Effector memory CD8-positive, alpha-beta T cell (primary cell): ENCODE measurements at places on chromosomes 6 and 20.

DNA sequence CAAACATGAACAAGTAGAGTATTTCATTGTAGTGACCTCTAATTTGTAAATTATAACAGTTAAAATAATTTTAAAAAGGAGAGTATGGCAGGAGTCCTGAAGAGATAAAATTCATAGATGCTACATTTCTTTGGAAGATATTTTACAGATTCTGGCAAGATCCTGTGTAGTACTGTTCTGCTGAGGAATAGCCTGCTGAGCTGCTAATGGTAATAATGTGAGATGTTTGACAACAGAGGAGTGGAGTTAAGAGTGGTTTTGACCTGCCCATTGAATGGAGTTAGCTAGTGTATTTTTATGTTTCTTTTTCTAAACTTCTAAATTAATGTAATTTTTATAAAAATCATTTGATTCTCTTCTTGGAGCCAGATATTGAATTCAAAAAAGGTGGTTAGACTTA, 11.8 kb downstream of the CLVS2 start:
- DNase-seq = no peak

- DNase-seq = peak; percentile 97
Observed at GRCh38 chr6:125956506-125957390, at the start of gene HINT3. HINT3 (plus strand) TSS chr6:125956770; CDS start chr6:125956978, 208 bp downstream.

- DNase-seq = no peak
Observed at GRCh38 chr20:3767110-3767426, 485 bp downstream of the ADISSP start.

GRCh38 chr6:139847457-139847813, 473.0 kb upstream of the CITED2 start:
- no peak for DNase-seq

GRCh38 chr6:110528101-110528929, 51.9 kb upstream of the SLC22A16 start:
- peak; percentile 57 for DNase-seq

DNA sequence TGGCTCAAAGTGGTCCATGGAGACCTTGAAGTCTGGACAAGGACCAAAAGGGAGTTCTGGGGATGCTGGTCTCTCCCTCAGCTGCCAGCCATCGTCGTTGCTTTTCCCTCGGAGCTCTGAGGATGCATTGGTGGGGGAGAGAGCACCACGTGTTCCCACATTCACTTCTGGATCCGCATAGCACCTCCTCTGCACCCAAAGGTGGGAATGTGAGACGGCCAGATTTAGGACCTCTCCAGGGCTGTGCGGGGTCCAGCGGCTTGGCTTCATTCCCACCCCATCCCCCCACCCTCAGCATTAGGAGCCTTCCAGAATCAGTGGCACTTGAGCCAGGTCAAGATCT, 1.1 kb downstream of the EPB41L1 start:
- DNase-seq = no peak

GRCh38 chr6:74070711-74071110, 374.7 kb downstream of the CD109 start:
- no peak for DNase-seq

- no peak for DNase-seq
Observed at GRCh38 chr6:36826520-36827227, 12.6 kb downstream of the CPNE5 start.

- DNase-seq = no peak
Observed at GRCh38 chr6:37576336-37576737, 76.6 kb upstream of the CCDC167 start.

DNA sequence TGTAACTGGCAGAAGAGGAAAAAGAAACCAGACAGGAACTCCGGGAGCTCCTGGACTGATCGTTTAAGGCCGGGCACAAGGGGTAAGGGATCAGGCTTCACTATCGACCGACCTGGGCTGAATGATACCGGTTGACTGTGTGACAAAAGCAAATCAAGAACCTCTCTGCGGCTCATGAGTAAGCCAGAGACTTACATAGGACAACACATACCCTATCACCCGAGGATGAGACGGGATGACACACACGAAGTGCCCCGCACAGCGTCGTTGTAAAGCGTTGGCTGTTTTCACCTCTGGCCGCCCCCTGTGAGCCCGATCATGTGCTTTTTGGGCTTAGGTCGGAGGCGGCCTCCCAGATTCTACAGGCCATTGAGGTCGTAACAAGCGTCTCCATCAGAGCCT, 695 bp upstream of the TGIF2 start:
- DNase-seq = no peak

DNA sequence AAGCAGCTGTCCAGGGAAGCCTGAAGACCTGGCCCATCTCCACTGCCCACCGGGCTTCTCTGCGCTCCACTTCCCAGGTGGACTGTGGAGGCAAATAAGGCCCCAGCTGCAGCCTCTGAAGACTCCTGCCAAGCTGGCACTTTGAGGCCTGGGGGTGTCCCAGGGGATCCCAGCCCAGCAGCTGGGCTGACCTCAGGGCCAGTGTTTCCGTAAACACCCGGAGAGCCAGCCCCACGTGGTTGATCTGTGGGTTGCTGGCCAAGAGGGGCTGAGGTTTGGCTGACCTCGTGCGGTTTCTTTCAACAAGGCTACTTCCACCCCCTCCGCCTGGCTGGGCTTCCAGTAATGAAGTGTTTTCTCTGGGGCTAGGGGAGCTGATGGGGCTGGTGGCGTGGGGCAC, 12.4 kb upstream of the CCN5 start:
- DNase-seq = no peak

DNA sequence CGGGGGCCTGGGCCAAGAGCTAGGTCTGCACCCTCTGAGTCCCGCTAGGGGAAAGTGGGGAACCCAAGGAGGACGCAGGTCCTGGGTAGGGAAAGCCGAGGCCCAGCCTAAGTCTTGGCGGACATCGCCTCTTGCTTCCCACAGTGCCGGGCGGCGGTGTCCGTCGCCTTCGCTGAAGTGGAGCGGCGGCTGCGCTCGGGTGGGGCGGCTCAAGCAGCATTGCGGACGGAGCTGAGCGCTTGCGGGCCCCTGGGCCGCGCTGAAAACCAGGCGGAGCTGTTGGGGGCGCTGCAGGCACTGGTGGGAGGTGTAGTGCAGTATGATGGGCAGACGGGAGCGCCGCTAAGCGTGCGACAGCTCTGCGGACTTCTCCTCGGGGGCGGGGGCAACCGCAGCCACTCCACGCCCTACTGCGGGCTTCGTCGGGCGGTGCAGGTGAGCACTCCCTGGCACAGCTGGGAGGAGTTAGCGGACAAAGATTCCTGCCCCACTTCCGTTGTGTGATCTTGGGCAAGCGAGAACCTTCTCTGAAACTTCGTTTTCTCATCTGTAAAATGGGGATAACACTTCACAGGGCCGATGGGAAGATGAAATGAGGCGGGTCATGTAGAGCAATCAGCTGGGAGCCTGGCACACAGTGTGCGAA, 4.2 kb downstream of the PRSS16 start:
- DNase-seq = peak; percentile 59

DNA sequence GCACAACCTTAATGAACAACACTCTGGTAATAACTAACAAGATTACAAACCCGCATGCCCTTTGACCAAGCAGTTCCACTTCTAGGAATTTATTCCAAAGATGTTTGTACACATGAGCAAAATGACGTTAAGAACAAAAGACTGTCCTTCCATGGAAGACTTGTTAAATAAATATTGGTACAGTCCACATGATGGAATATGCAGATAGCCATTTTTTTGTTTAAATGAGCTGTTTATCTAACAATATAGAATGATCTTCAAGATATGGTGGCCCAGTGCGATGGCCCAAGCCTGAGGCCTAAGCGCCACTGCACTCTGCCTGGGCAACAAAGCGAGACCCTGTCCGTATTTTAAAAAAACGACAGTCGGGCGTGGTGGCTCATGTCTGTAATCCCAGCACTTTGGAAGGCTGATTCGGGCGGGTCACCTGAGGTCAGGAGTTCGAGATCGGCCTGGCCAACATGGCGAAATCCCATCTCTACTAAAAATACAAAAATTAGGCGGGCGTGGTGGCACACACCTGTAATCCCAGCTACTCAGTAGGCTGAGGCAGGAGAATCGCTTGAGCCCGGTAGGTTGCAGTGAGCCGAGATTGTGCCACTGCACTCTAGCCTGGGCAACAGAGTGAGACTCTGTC, 7.4 kb upstream of the AHCY start:
- no peak for DNase-seq

DNA sequence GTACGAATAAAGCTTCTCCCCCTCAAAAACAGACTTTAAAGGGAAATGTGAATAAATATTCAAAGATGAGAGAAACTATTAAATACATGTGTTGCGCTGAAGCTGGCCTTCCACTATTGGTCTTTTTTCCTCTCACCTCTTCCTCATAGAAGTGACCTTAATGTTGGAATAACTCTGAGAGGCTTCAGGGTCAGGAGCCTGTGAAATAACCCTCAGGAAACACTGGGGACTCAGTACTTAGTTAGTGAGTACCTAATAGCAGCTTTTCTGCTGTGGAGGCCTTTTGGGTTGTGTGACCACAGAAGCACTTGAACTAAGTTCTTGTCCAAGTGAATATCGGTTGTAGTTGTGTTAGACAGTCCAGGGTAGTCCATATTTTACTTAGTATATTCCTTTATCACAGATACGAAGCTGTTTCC, 799 bp upstream of the SHPRH start:
- DNase-seq = no peak

DNA sequence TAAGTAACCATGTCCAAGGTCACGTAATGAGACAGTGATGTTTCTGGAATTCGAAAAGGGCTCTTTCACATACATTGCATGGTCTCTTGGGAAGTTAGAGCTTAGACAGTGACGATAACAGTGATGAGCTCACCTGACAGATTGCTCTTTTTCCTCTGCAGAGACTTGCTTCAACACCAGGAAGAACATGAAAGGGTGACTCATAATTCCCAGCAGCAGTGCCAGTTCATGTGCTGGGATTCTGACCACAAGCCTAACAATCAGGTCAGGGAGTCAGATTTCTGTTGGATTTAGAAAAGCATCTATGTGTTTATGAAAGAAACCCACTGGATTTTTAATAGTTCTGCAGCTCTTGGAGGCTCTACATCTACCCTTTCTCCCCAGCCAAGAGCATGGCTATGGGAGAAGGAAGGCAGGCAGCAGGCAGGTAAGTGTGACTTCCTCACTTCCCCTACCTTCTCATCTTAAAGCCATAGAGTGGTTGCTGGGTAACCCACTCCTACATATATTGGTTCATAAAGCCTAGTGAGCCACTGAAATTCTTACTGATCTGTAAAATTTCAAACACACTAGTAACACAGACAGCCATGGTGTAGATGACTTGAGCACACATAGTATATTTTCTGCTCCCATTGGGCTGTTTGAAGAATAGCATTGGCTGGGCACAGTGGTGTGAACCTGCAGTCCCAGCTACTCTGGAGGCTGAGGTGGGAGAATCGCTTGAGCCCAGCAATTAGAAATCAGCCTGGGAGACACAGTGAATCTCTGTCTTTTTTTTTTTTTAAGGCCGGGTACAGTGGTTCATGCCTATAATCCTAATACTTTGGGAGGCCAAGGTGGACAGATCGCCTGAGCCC, 44.4 kb upstream of the LOC128125822 start:
- DNase-seq = no peak

DNA sequence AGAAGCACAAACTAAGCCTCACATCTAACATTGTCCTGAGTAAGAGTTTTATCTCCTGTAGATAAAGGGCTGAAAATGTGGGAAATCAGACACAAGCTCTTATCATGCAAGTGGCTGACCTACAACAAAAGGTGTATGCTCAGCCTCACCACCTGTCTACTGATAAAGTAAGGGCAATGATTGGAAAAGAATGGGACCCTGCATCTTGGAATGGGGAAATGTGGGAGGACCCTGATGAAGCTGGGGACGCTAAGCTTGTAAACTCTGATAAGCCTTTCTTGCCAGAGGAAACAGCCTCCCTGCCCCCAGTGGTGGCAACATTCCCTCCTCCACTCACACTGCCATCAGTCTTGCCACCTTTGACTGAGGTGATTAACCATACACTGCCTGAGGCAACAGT, 166.6 kb downstream of the KHDRBS2 start:
- DNase-seq = no peak

- no peak for DNase-seq
Observed at GRCh38 chr6:69098910-69099309, 463.8 kb downstream of the ADGRB3 start.

GRCh38 chr6:143531720-143532499, 20.4 kb upstream of the FUCA2 start:
- no peak for DNase-seq

- no peak for DNase-seq
Observed at GRCh38 chr20:53493311-53493857, 100.3 kb downstream of the ZNF217 start.

DNA sequence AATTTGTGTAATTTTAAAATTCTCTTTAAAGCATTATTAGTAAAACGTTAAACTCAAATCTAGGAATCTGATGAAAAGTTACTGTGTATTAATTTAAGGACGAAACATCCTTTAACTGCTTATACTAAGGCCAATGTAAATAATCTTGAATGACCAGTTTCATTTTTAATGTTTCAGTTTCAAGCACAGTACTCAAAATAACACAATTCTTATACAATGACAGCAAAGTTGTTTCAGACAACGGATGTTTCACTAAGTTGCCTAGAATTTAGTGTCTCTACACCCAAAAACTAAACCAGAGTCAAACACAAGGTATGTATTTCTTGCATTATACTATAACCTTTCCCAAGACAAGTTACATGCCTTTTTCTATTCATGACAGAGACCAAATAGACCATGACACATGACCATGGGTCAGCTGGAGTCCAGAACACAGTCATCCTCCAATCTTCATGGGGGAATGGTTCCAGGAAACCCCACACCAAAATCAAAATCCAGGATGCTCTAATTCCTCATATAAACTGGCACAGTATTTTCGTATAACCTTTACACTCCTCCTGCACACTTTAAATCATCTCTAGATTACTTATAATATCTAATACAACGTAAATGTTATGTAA, 7.7 kb downstream of the PHIP start:
- no peak for DNase-seq

- DNase-seq = no peak
Observed at GRCh38 chr20:34949120-34949519, 6.5 kb downstream of the GSS start.

GRCh38 chr6:86949771-86950170, 12.4 kb downstream of the HTR1E start:
- DNase-seq = no peak

GRCh38 chr6:52707963-52708680, 37.2 kb downstream of the TMEM14A start:
- no peak for DNase-seq

DNA sequence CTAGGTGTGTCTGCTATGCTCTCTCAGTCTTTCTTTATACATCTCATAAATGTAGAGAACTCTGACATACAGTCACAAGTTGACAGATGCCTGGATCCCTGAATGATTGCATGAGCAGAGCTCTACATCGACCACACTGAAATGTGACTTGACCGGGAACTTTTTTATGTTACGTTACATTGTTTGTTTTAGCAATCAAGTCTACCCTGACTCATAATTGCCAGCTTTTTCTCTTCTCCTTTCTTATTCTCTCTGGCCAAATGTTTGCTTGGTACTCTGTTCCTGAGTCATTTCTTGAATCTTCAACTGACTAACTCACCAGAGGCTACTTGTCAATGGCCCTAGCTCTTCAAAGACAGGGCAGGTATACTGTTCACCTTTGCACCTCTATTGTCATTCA, 213.6 kb upstream of the DTNBP1 start:
- DNase-seq = no peak

- DNase-seq = no peak
Observed at GRCh38 chr6:37860226-37860839, 40.8 kb downstream of the ZFAND3 start.
